Head of caudate nucleus (tissue), 42 donors: ENCODE measurements at places on chromosomes 7 and 10.

DNA sequence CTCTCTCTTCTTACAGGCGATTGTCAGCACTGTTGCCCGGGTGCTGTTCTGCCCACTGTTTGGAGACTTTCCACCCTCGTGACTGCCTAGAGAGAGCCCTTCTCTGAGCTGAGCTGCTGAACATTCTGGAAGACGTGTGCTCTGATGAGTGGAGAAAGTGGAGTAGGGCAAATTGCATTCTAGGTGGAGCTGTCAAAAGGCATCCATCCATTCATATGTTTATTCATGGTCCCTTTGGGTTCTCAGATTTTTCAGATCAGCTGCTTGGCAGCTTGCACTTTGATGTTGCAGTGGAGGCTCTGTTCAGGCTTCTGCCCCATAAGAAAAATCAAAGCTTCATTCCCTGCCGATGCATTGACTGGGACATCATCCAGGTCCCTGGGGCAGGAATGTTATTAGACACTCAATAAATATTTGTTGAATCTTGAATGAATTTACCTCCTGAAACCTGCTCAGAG lies 120.7 kb upstream of the EEPD1 start:
- peak; percentile 33 for DNase-seq

GRCh38 chr7:129604713-129605437 lies 6.6 kb upstream of the NRF1 start:
- DNase-seq, result no peak

DNA sequence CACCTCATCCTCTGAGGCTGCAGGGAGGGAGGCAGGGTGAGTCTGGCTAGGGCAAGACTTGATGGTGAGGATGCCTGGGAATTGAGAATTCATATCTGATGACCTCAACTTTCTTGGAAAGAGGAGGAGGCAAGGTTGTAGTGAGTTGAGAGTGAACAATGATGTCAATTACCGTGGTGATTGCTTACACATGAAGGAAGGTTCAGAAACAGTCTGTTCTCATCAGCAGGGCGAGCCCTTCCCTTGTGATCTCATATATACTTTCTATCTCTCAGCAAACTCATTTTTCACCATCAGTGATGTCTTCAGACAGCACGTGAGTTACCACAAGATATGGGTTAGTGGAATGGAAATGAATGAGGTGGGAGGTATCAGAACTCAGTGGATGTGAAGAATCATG lies 20.1 kb upstream of the COL13A1 start:
- DNase-seq, result no peak

- no peak for DNase-seq
These were observed 646.0 kb downstream of the PARD3 start for GRCh38 chr10:34169131-34169530.

DNA sequence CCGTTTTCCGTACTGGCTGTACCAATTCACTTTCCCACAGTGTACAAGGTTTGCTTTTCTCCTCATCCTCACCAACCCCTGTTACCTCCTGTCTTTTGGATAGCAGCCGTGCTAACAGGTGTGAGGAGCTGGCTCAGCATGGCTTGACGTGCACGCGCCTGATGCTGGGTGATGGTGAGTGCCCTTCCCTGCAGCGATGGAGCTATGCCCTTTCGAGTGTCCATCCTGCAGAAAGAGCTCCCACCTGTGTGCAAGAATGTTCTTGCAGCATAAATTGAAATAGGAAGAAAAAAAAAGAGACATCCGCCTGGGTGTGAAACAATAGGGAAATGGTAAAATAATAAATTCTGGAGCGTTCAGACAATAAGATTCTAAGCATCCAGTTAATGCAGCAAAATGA lies 9.5 kb upstream of the UBE3C start:
- DNase-seq, result no peak

DNA sequence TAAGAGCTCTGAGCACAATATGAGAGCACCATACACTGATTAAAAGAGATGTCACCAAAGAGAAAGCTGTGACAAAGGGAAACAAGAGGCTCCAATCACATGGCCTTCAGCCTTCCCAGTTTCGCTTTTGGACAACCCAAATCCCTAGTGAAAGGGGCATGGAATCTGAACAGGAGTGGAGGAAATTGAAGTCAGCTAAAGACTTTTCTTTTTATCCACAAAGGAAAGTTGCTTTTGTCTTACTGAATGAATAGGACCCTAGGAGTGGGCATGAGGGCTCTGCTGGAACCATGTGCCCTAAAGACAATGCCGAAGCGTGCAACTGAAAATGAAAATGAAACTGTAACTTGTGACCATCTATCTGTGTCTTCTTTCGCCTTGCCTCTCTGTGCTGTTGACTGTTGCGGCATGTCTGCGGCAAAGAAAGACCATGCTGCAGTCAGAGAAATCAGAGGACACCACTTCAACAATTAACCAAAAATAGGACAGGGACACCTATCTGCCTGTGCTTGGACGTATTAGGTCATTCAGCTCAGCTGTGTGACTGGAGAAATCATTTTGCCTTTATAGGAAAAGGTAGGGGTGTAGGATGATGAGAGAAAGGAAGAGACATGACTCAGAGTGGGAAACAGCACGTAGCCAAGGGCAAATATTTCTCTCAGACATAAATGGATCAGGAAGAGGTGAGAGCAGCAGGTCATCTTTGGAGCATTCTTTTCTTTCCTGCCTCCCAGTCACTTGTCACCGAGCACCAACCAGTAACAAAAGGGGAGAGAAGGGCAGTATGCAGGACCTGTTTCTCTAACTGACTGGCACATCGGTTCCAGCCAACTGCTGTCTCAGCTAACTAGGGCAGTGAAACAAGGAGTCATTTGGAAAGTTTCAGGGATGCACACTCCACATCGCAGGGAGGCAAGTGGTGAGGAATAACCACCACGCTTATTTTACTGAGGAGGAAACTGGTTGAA lies 12.3 kb downstream of the CAV2 start:
- peak; percentile 12 for DNase-seq

DNA sequence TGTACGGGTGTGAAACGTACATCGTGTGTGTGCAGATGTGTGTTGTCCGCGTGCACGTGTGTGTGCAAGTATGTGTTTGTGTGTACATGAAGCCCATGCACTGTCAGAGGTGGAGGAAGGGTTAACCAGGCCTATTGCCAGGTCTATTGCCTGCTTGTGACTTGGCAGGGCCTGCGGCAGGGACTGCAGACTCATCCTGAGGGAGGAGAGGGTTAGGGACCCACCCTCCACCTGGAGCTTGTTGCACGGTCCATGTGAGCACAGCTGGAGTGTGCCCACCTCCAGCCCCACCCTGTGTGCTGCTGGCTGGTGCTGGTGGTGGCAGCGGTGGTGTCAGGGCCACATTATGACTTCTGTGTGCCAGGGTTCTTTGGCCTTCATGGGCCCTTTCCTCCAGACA lies 7.1 kb upstream of the AQP1 start:
- no peak for DNase-seq

GRCh38 chr10:96656198-96656577 lies 64.1 kb downstream of the PIK3AP1 start:
- DNase-seq, result no peak

DNA sequence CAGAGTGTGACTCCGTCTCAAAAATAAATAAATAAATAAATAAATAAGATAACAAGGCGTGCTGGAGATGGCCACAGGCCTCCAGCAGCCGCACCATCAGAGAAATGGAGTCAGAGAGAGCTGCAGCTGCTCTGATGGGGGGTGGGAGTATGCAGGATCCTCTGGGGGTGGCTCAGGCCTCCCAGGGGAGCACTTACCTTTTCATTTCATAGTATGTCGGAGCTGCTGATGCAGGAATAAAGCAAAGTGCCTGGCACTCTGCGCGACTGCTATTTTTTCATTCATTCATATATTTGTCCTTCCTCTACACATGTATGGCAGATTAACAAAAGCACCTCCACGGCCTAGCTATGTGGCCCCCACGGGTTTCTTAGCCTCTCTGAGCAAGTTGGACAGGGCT lies 175.9 kb downstream of the CUX1 start:
- no peak for DNase-seq

GRCh38 chr7:50332241-50333165 lies 28.0 kb downstream of the IKZF1 start:
- no peak for DNase-seq

GRCh38 chr10:114393482-114393881 lies 10.8 kb downstream of the AFAP1L2 start:
- DNase-seq, result peak; percentile 63

DNA sequence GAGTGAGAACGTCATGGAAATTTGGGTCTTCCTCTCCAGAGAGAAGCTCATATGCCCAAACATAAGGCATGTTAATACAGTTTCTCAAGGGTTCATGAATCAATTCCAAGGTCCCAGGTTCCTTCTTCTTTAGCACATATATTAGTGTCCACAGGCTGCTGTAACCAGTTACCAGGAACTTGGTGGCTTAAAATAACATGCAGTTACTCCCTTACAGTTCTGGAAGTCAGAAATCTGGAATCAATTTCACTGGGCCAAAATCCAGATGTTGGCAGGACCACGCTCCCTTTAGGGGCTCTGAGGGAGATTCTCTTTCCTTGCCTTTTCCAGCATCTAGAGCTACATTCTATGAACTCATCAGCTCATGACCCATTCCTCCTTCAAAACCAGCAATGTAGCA lies 64.8 kb downstream of the MRC1 start:
- DNase-seq, result no peak

- DNase-seq, result no peak
These were observed 24.3 kb upstream of the ITGB1 start for GRCh38 chr10:32982293-32982709.

DNA sequence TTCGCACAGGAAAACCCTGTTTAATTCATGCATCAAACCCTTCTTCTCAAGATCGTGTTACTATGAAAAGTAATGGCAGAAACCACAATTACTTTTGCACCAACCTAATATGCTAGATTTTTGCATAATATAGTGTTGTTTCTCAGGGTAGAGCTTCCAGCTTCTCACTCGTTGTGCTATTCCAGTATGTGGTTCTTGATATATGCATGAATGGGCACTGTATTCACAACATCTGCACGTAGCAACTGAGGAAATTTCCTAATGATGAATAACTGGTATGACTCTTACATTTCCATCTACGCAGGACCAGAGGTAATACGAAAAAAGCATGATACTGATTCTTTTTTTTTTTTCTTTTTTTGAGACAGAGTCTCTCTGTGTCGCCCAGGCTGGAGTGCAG lies 326.6 kb upstream of the GALNT17 start:
- no peak for DNase-seq

- no peak for DNase-seq
These were observed 234.0 kb upstream of the TCF7L2 start for GRCh38 chr10:112716076-112716475.

- no peak for DNase-seq
These were observed 39.5 kb downstream of the ADK start for GRCh38 chr10:74190494-74190893.

DNA sequence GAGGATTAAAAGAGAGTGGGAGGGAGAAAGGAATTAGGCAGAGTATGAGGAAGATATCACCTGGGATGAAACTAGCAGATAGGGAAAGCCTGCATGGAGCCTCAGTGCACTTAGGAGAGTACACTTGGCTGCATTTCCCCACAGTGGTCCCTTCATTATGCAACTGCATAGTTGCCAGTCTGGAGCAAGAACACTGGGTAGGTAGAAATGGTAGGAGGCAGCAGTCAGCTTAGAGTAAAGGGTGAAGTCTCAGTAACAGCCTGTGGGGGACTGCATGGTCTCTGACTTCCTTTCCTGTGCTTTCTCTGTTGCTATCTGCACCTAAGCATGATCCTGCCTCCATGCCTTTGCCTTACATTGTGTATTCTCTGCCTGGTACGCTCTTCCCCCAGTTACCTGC lies 14.0 kb upstream of the PCGF5 start:
- no peak for DNase-seq

DNA sequence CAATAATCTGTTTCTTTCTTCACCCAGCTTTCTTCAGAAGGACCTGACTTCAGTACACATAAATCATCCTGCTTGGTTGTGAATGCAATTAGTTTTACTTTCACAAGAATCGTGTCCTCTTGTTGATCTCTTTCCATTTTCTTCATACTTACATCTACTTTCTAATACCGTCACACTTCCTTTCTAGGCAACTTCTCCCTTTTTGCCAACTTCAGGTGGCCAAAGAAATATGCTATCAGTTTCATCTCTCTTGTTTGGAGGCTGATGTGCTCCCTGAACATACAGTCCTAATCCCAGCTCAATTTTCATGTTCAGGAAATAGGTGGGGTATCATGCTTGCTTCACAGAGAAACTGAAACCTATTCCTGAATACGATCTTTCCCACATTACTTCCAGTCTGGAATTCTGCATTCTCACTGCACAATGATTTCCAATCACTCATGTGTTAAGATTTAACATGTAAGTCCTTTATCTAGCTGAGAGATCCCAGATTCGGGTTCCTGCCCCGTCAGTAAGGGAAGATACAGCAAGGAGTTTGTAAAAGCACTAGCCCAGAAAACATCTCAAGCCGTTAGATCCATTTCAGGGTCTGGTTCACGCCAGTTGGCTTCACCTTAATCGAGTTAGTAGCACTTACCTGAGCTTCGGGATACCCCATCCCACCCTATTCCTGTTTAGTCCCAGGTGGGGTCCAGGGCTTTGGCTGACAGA lies 994 bp downstream of the SLC25A28 start:
- DNase-seq, result no peak

DNA sequence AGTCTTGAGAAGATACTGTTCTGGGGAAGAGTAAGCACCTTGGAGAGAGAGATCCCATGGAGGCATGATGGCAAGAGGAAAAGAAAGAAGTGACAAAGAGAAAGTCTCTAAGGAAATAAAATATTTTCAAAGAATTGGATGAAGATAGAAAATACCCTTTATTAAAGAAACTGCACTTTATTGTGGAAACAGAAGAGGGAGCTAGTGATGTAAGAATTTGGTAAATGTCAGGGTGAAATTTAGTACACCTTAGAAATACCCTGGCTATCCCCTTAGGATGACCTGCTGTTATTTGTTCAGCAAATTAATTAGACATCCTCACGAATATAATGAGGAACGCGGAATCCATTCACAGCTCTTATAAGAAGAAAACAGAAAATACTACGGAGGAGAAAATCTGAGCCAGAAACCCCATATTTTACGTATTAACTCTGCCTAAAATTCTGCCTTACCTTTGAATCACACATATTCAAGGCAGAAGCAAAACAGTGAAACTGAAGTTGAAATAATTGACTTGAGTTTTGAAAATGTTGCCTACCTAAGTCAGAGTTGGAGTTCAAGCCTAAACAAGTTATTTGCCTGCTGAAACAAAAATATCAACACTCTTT lies 90.7 kb downstream of the TFPI2 start:
- no peak for DNase-seq

- no peak for DNase-seq
These were observed 13.1 kb downstream of the INHBA start for GRCh38 chr7:41689815-41690214.

- no peak for DNase-seq
These were observed 63.3 kb downstream of the ZNF777 start for GRCh38 chr7:149397470-149398043.

GRCh38 chr10:95508730-95509129 lies 52.4 kb downstream of the SORBS1 start:
- DNase-seq, result no peak
